ENCODE measurements at places on chromosomes 2 and 18. TPM values are rescaled to one million over a fixed set of nuclear protein-coding genes. Genes with fewer than 3 reads are reported as not detected.

The FAM228A gene
- total RNA-seq: not detected

The STAT4 gene
- 3.2 TPM for total RNA-seq

The TXNDC2 gene
- total RNA-seq: 0.21 TPM

The ST8SIA5 gene
- total RNA-seq: not detected

The TRIM54 gene
- total RNA-seq: 0.48 TPM

The ROCK1 gene
- total RNA-seq: 17.3 TPM

The RTP5 gene
- total RNA-seq: not detected

The RBM43 gene
- 5.0 TPM for total RNA-seq

The TNFAIP6 gene
- 1.6 TPM for total RNA-seq

The HAUS1 gene
- 38.0 TPM for total RNA-seq

The SOWAHC gene
- total RNA-seq: 16.3 TPM

The INPP5D gene
- 0.49 TPM for total RNA-seq

The VSNL1 gene
- not detected for total RNA-seq

The TRIB2 gene
- total RNA-seq: 0.41 TPM

The APCDD1 gene
- not detected for total RNA-seq

The MYO5B gene
- total RNA-seq: 12.7 TPM

The ETAA1 gene
- total RNA-seq: 9.7 TPM

The DSC2 gene
- 1.5 TPM for total RNA-seq

The KIAA2012 gene
- total RNA-seq: not detected

The ALPG gene
- total RNA-seq: not detected

The PLB1 gene
- 1.3 TPM for total RNA-seq

The SOCS6 gene
- total RNA-seq: 32.4 TPM

The RUFY4 gene
- total RNA-seq: not detected

The LTBP1 gene
- total RNA-seq: 15.2 TPM

The C2orf66 gene
- total RNA-seq: 0.09 TPM

The IL18R1 gene
- total RNA-seq: 0.87 TPM

The RESP18 gene
- total RNA-seq: not detected

The KLHL14 gene
- total RNA-seq: not detected

The EPAS1 gene
- 93.0 TPM for total RNA-seq

The REG3G gene
- not detected for total RNA-seq

The TYMS gene
- total RNA-seq: 170 TPM

The SP110 gene
- 7.2 TPM for total RNA-seq

The DRC1 gene
- 0.22 TPM for total RNA-seq

The RNF125 gene
- total RNA-seq: 0.28 TPM

The TBR1 gene
- total RNA-seq: not detected

The ANKRD36B gene
- 4.8 TPM for total RNA-seq

Data from A549 treated with CpdA at 1 μM for 4 hours (cell line).